ENCODE measurements at places on chromosomes 7 and 10.

- no peak for DNase-seq
These were observed 11.0 kb downstream of the FLNC start for GRCh38 chr7:128841171-128841690.

- no peak for DNase-seq
These were observed 70.9 kb upstream of the CTBP2 start for GRCh38 chr10:125231116-125231812.

GRCh38 chr7:55048221-55048859, 29.5 kb downstream of the EGFR start:
- DNase-seq = no peak

DNA sequence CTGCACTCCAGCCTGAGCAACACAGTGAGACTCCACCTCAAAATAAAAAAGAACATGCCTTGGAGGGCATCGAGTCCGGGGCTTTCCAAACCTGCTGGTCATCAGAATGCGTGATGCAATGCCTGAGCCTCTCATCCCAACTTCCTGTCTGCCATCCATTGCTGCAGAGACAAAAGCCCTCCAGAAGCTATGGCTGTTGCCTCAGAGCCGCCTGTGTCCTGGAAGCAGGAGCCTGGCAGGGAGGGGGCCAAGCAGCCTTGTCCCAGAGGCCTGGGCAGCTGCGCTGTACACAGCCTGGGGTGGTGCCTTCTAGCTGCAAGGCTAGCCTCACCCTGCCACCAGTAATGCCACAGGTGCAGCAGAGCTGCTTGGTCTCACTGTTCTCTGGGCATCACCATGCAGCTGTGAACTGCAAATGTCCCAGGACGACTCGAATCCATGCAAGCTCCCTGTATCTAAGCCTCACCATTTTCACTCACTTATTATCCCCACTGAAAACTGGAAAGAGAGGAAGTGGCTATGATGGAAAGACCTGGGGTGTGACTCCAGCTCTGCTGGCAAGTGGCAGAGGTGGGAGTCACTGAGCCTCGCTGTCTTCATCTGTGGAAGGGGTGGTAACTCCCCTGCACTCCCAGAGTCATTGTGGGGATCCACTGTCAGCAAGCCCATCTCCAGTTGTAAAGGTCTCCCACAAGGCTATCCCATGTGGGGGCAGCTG, 7.0 kb downstream of the ALOX5 start:
- no peak for DNase-seq

DNA sequence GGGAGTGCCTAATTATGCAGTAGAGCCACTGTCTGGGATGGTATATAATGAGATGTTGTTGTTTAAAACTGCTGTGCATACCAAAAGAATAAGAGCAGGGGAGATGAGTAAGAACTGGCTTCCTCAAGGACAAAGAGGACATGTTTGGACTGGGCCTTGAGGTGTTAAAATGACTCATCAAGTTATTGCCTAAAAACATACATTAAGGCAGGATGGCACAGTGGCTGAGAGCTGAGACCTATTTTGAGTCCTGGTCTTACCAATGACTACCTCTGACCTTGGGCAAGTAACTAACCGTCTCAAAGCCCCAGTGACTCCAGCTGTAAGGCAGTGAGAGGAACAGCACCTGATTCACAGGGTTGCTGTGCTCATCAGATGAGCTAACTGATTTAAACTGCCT, 71.1 kb downstream of the CFAP58 start:
- DNase-seq = no peak

DNA sequence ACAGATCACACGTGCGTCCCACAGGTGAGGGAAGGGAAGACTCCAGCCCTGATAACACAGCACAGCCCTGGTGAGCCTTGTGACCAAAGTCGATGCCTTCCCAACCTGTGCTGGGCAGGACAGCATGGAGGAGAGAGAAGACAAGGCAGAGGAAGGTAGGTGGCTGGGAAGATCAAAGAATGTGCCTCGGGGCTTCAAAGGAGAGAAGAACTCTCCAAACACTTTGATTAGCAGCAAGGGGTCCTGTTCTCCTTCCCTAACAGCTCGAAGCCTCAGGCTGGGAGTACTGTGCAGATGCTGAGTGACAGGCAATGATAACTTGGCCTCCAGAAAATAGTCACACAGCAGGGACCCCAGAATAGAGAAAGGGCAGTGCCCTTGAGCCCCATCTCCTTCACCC, 288.5 kb downstream of the TCERG1L start:
- DNase-seq = no peak

Measured in hematopoietic multipotent progenitor cell treated with erythropoietin and hydrocortisone succinate and interleukin-3 and kit ligand, for 15 days (in vitro differentiated cells).